H9 (cell line): ENCODE measurements at places on chromosomes 1 and 21. TPM values are rescaled to one million over a fixed set of nuclear protein-coding genes. Genes with fewer than 3 reads are reported as not detected.

- H3K4me1 ChIP-seq, result no peaks in the 10 kb centered on the region
- H3K27ac ChIP-seq, result no peak overlapping the region
- peak; percentile 45 for DNase-seq
- H3K4me3 ChIP-seq, result no peak overlapping the region
- no peaks in the 10 kb centered on the region for H3K27me3 ChIP-seq
- no peaks in the 10 kb centered on the region for H3K36me3 ChIP-seq
These were observed 6.6 kb downstream of the CCDC190 start for GRCh38 chr1:162854245-162854882.

DNA sequence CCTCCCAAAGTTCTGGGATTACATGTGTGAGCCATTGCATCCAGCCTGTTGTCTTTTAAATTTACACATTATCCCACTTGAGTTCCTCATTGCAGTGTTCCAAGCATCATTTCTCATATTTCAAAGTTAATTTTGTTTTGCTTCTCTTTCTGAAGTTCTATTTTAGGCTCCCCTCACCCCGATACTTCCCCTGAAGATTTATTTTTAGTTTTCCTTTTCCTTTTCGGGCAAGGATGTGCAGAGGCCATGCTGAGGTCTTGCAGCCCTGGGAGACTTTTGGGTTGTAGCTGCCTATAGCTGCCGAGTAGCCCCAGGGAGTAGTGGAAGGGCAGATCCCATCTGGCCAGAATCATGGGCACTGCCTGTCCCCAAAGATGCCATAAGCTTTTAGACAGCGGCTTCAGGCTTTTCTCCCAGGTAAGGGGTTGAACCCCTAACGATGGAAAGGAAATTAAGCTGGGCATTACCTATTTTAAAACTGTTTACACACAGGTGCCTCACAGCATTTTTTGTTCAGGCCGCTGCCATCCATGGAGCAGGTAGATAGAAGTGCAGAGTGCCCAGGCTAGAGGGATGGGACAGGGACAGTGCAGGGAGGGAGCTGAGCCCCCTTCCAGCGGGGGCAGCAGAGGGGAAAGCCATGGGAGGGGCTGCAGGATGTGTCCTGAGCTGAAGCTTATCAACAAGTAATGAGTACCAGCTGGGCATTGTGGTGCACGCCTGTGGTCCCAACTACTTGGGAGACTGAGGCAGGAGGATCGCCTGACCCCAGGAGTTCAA lies 15.9 kb downstream of the PSEN2 start:
- H3K27ac ChIP-seq, result no peak overlapping the region
- H3K27me3 ChIP-seq, result no peaks in the 10 kb centered on the region
- H3K4me1 ChIP-seq, result 0 out of 2 replicates have a peak, but pooled peaks cover 2% of the 10 kb centered on the region
- no peak overlapping the region for H3K4me3 ChIP-seq
- DNase-seq, result no peak

The CRYBG2 gene
- total RNA-seq, result 11.8 and 12.8 TPM in 2 replicates

DNA sequence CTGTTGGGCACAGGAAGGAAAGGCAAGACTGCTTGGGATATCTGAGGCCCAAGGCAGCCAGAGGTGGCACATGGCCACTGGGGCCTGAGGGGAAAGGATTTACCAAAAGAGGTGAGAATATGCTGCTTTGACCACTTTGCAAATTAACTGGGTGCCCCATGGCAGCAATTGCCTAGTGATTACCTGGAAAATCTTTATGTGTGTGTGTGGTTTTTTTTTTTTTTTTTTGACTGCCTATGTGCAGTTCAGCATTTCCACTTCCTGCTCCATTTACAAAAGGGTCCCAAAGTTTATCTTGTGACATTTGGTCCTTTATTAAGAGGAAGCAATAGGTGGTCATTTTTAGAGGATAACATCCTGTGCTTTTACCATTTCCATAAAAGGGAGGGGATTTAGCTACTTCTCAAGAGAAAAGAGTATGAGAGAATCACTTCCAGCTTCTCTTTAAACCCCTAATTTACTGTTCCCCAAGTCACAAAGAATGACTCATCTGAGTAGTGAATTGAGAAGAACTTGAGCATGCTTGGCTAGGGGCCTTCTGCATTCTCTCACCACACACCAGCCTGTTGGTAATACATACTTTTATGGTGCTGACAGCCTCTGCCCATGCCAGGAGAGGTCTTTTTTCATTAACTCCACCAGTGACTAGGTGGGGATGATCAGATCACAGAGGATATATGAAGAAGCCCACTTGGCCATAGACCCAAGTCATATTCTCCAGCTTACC lies 52.1 kb downstream of the SYDE2 start:
- no peaks in the 10 kb centered on the region for H3K36me3 ChIP-seq
- H3K27me3 ChIP-seq, result no peaks in the 10 kb centered on the region
- no peak for DNase-seq
- H3K27ac ChIP-seq, result no peak overlapping the region
- no peak overlapping the region for H3K4me3 ChIP-seq

GRCh38 chr1:79519084-79519760 lies 512.7 kb upstream of the ADGRL4 start:
- H3K27me3 ChIP-seq, result no peaks in the 10 kb centered on the region
- no peak overlapping the region for H3K27ac ChIP-seq
- H3K36me3 ChIP-seq, result no peaks in the 10 kb centered on the region
- H3K4me3 ChIP-seq, result no peak overlapping the region
- no peaks in the 10 kb centered on the region for H3K4me1 ChIP-seq

GRCh38 chr1:55833529-55834091 lies 618.4 kb upstream of the USP24 start:
- H3K36me3 ChIP-seq, result no peaks in the 10 kb centered on the region
- H3K27ac ChIP-seq, result no peak overlapping the region
- no peak for DNase-seq
- no peak overlapping the region for H3K4me3 ChIP-seq
- no peaks in the 10 kb centered on the region for H3K27me3 ChIP-seq
- peaks cover 3% of the 10 kb centered on the region; the same call in 1 of the 2 replicates for H3K4me1 ChIP-seq

DNA sequence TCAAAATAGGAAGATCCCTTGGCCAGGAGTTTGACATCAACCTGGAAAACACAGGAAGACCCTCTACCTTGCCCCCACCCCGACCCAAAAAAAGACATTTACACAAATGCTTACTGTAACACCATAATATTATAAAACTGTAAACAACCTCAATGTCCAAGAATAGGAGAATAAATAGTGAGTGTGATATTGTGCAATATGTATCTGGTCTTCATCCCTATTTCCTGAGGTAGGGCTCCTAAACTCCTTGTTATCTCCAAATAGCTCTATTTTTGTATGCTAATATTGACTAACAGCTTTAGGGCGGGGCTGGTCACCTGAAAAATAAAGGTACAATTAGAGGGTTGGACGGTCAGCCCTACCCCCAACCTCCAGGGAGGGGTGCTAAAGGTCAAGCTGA lies 23.5 kb downstream of the RSBN1 start:
- H3K36me3 ChIP-seq, result peaks cover 7% of the 10 kb centered on the region
- H3K4me1 ChIP-seq, result no peaks in the 10 kb centered on the region
- no peak overlapping the region for H3K27ac ChIP-seq
- H3K27me3 ChIP-seq, result no peaks in the 10 kb centered on the region
- no peak overlapping the region for H3K4me3 ChIP-seq

The TACSTD2 gene
- total RNA-seq, result 1.2 and 1.5 TPM in 2 replicates

DNA sequence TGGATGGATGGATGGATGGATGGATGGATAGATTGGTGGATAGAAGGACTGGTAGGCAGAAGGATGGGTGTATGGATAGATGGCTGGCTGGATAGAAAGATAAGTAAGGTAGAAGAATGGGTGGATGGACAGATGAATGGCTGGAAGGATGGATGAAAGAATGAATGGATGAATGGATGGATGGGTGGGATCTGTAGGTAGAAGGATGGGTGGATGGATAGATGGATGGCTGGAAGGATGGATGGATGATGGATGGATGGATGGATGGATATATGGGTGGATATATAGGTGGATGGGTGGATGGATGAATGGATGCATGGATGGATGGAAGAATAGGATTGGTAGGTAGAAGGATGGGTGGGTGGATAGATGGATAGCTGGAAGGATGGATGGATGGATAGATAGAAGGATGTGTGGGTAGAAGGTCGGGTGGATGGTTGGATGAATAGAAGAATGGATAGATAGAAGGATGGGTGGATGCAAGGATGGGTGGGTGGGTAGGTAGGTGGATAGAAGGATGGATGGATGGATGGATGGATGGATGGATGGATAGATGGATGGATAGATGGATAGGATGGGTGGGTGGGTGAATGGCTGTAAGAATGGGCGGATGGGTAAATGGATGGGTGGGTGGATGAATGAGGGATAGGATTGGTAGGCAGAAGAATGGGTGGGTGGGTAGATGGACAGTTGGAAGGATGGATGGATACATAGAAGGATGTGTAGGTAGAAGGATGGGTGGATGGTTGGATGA lies 7.5 kb downstream of the MASP2 start:
- no peak overlapping the region for H3K4me3 ChIP-seq
- no peaks in the 10 kb centered on the region for H3K27me3 ChIP-seq
- no peak for DNase-seq

DNA sequence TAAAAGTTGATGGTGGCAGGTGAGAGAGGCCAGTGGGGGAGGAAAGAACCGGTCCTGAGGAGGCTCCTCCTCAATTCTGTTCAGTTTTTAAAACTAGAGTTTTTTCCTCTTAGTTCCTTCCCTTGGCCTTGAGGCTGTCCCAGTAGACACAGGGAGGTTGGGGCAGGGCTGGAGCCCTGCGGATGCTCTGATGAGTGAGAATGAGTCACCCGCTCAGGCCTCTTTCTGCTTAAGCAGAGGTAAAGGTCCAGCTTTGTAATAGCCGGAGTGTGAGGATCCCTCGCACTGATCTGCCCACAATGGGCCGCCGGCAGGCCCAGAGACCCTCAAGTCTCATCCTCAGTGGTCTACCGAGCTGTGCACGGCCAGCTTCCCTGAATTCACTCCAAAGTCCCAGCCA lies 49.6 kb upstream of the IRF2BP2 start:
- H3K27ac ChIP-seq, result no peak overlapping the region
- peaks cover 12% of the 10 kb centered on the region for H3K4me1 ChIP-seq

DNA sequence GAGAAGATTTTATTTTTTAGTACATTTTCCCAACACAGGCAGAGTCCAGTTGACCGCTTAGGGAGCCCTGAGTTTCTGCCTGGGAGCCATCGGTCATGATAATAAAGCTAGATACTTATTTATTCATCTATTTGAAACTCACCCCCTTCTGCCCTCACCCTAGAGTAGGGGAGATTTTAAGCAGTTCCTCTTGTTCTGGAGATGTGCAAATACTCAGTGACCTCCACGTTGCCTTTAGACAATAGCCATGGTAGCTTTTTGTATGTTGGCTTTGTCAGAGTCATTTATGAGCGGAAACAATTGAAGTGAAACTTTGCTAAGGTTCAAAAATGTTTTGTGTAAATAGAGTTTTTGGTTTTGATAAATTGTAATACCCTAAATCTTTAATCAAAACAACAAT lies 45.7 kb upstream of the PLPPR4 start:
- no peak overlapping the region for H3K4me3 ChIP-seq
- no peaks in the 10 kb centered on the region for H3K27me3 ChIP-seq
- no peak for DNase-seq
- H3K36me3 ChIP-seq, result no peaks in the 10 kb centered on the region
- no peaks in the 10 kb centered on the region; the same call in 1 of the 2 replicates for H3K4me1 ChIP-seq
- no peak overlapping the region for H3K27ac ChIP-seq

DNA sequence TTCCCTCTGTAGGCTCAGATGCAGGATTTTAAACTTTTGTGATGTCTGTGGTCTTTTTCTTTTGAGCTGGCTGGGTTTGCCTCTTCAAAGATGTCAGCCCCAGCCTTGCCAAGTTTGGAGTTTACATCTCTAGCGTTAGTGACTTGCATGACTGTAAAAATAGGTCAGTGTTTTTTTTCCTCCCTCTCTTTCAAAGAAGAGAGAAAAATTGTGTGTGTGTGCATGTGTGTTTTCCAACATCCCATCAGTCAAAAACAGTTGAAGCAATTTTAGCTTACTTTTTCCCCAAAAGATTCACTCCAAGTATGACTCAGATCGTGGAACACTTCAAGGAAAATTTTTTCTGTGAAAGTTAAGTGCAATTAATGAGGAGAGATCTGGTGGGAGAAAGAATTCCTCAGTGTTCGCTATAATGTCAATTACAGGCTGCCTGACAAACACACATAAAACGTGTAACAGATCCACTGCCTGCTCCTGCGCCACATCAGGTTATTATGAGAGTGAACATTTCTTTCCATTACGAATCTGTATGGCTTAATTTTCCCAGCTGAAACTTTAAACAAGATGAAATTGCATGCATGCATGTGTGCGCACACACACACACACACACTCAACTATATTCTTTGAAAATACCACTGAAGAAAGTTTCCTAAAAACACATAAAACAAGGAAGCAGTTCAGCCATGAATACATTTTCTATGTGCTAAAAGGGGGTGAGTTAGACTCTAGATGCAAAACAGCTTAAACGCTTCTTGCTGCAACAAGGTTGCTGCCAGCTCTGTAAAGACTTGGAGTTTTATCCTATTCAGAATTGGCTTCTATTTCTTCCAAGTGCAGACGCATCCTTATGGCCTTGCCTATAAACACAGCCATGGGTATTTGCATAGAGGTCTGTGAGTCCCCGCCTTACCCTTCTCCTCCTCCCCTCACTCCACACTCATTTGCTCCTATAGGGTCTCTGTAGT lies 55.5 kb downstream of the TLR5 start:
- H3K27ac ChIP-seq, result no peak overlapping the region
- 0 out of 3 replicates have a peak, but pooled peaks cover 2% of the 10 kb centered on the region for H3K36me3 ChIP-seq
- no peak overlapping the region for H3K4me3 ChIP-seq
- no peaks in the 10 kb centered on the region for H3K4me1 ChIP-seq
- no peaks in the 10 kb centered on the region for H3K27me3 ChIP-seq
- no peak for DNase-seq

GRCh38 chr1:33111965-33112364 lies 31.0 kb downstream of the AZIN2 start:
- DNase-seq, result no peak
- H3K36me3 ChIP-seq, result no peaks in the 10 kb centered on the region; the same call in 2 of the 3 replicates
- no peaks in the 10 kb centered on the region for H3K4me1 ChIP-seq
- H3K4me3 ChIP-seq, result no peak overlapping the region
- no peaks in the 10 kb centered on the region for H3K27me3 ChIP-seq

DNA sequence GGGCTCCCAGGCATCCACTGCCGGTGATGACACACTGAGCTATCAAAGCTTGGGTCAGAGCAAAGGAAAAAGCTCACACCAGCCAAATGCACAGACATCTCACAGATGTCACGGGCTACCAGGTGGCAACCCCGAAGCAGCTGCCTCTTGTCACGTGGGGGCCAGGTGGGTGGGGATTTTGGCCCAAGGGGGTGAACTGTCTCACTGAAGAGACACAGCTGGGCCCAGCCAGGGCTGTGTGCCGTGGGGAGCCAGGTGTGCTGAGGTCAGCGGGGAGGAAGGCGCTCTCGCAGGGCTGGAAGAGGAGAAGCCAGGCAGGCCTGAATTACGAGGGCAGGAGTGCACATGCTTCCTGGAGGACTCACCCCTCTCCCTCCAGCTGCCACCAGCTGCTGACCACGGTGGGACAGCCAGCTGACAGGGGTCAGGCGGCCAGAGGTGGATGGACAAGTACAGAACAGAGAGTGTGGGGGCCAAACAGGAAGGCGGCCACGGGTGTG lies 32.4 kb downstream of the KCNN3 start:
- no peak overlapping the region for H3K27ac ChIP-seq
- H3K4me3 ChIP-seq, result no peak overlapping the region
- DNase-seq, result no peak
